Kidney epithelial cell (primary cell): ENCODE measurements at places on chromosomes 6 and 20. TPM values are rescaled to one million over a fixed set of nuclear protein-coding genes. Genes with fewer than 3 reads are reported as not detected.
A peak's percentile ranks its signal among the peaks of the same experiment; 100 is the strongest.

Gene MATN4
- total RNA-seq = not detected in 2 replicates

Gene FOXA2
- total RNA-seq = 0.04 and 0.27 TPM in 2 replicates

GRCh38 chr6:139713424-139713823 lies 339.0 kb upstream of the CITED2 start:
- no peak for DNase-seq

- DNase-seq = no peak
Measured at GRCh38 chr6:131724114-131724513, 13.3 kb upstream of the CTAGE9 start.

- DNase-seq = no peak
Measured at GRCh38 chr6:116385459-116385802, 14.7 kb downstream of the DSE start.

DNA sequence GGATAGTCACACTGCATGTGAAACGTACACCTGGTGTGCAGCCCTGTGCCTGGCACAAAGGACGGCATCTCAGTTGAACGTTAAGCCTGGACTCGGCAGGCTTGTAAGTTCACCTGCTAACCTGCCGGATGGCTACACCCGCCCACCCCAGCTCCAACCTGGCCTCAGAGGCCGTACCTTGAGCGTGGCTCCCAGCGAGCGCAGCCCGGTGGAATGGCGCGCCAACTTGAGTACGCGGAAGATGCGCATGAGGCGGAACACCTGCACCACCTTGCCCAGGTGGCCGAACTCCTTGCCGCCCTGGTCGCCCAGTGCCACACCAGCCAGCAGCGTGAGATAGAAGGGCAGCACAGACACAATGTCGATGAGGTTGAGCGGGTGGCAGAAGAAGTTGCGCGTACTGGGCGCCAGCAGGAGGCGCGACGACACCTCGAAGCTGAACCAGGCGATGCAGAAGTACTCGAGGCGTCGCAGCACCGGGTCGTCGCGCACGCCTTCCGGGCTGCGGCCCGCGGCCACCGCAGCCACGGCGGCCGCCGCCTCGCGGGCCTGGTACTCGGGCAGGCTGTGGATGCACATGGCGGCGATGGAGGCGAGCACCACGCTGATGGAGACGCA lies 3.3 kb downstream of the KCNS1 start:
- no peak for DNase-seq

Gene PTCRA
- total RNA-seq = not detected in 2 replicates

Gene XPO5
- total RNA-seq = 53.3 and 54.8 TPM in 2 replicates

- DNase-seq = no peak
Measured at GRCh38 chr6:4677751-4678065, 98.5 kb upstream of the CDYL start.

GRCh38 chr20:25050501-25051350 lies 7.2 kb downstream of the ACSS1 start:
- no peak for DNase-seq

- no peak for DNase-seq
Measured at GRCh38 chr20:53654932-53655624, 61.4 kb upstream of the ZNF217 start.

Gene LPA
- total RNA-seq = not detected in 2 replicates

- no peak for DNase-seq
Measured at GRCh38 chr6:54874349-54875048, 27.9 kb downstream of the FAM83B start.

DNA sequence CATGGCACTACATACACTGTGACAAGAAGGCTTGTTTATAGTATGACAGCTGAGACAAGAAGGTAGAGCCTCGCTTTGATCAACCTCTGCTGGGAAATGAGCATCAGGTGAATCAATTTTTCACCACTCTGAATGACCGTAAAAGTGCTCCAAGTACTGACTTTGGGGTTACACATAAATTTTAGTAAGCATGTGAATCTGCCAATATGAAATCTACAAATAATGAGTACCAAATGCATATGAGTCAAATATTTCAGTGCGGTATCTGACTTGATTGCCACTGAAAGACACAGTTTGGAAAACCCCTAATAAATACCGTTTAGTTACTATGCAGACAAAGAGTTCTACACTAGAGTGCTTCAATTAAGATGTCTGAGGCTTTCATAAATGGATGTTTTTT lies 77.8 kb downstream of the ATG5 start:
- DNase-seq = no peak

Gene PLA2G7
- 1.1 and 1.7 TPM in 2 replicates for total RNA-seq

DNA sequence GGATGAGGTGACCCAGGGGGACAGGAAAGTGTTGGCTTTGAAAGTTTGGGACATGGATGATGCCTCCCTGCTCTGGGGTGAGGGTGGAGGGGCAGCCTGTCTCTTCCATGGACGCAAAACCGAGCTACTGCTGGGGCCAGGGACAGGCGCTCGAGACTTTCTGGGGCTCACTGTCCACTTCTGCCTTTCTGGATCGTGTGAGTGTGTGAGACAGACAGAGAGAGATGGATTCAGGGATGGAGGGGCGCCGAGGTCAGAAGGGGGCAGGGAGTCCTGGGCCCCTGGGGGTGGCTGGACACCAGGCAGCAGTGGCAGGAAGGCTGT lies 78.0 kb upstream of the GATA5 start:
- no peak for DNase-seq

- no peak for DNase-seq
Measured at GRCh38 chr6:18985996-18986395, 598.8 kb downstream of the RNF144B start.

DNA sequence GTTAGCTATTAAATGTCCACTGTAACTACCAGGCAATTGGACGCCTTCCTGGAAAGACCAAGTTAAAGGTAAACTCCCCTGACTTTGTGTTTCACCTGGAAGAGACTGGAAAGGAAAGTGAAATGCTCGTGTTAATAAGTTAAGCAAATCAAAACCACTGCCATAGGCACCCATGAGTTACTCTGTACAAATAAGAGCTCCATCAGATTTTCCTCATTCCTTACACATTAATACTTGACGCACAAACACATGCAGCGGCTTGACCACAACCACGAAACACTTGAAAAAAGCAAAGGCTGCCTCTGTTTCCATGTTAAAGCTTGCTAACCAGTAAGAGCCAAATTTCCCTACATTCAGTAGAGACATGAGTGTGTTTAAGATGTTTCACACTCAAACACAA lies 19.8 kb downstream of the GCM1 start:
- peak; percentile 48 for DNase-seq

Gene ARHGAP40
- total RNA-seq = 2.8 and 5.6 TPM in 2 replicates

DNA sequence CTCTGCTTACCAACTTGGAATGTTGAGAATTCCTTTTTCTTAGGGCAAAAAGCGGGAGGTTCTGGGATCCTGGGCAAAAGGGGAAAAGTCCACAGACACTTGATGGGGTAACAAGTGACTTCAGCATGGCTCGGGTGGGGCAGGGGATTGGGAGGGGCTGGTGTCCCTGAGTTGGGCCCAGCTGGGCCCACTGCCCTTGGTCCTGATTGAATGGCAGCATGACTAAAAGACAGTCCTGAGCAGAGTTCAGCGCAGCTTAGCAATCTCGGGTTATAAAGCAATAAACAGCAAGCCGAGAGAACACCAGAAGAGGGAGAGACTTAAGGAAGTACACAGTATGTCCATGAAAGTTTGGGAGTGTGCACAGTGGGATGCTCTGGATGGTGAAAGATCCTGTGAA lies 5.6 kb downstream of the PPP2R5D start:
- no peak for DNase-seq

GRCh38 chr20:41174373-41174772 lies 37.0 kb downstream of the PLCG1 start:
- DNase-seq = no peak

DNA sequence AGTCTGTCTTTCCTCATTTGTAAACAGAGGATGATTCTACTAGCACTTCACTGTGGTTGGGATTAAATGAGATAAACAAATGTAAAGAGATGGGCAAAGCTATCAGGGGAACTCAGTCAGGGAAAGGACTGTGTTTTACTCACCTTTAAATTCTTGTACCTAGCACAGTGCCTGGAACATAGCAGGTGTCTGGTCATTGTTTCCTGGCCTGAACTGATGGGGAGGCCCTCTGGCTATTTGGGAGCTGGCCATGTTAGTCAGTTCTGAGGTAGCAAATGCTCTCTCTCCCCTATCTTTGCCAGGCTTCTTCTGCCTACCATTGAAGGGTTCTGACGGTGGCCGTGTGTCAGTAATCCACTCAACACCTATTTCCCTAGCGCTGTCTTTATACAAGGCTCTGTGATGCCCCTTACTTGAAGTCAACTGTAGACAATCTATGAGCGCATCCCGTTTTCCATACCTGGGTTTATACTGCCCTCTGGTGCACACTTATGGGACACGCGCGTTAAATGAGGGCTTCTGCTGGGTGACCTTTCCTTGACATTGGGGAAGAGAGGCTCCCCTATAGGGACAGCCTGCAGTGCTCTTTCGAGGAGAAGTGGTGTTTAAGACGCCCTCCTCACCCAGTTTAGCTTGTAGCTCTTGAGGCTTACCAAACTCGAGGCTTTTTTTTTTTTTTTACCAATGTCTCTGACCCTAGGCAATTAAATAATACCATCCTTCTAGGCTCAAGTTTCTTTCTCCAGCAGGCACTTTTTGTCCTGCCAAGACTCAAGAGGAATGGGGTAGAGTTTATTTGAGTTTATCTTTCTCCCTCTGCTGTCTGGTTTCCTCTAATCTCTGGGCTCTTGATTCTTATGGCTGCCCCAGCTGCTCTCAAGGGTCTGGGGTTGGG lies 4.0 kb upstream of the SPATS1 start:
- no peak for DNase-seq

Gene ULBP2
- total RNA-seq = 3.5 and 6.1 TPM in 2 replicates

DNA sequence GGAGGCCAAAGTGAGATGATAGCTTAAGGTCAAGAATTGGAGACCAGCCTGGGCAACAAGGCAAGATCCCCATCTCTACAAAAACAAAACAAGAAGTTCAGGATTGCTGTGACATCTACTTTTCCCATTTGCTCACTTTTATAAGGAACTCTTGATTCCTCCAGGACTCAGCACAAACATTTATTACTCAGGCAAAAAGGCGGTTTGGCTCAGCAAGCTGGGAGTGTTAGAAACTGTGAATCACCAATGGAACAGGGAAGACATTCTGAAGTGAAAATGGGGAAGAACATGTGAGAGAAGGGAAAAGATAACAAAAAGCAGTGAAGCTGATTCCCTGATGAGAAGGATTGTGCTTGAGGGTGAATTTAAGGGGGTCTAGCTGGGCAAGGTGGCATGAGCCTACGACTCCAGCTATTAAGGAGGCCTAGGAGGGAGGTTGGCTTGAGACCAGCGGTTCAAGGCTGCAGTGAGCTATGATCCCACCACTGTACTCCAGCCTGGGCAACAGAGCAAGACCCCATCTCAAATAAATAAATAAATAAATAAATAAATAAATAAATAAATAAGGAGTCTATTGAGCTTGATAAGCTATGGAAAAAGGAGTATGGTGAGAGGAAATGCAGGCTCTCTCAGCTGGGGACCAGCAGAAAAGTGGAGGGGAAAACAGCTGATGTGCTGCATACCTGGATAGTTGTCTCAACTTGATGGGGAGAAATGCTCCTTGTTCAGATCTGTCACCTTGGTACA lies 65.4 kb upstream of the HDDC2 start:
- DNase-seq = no peak

DNA sequence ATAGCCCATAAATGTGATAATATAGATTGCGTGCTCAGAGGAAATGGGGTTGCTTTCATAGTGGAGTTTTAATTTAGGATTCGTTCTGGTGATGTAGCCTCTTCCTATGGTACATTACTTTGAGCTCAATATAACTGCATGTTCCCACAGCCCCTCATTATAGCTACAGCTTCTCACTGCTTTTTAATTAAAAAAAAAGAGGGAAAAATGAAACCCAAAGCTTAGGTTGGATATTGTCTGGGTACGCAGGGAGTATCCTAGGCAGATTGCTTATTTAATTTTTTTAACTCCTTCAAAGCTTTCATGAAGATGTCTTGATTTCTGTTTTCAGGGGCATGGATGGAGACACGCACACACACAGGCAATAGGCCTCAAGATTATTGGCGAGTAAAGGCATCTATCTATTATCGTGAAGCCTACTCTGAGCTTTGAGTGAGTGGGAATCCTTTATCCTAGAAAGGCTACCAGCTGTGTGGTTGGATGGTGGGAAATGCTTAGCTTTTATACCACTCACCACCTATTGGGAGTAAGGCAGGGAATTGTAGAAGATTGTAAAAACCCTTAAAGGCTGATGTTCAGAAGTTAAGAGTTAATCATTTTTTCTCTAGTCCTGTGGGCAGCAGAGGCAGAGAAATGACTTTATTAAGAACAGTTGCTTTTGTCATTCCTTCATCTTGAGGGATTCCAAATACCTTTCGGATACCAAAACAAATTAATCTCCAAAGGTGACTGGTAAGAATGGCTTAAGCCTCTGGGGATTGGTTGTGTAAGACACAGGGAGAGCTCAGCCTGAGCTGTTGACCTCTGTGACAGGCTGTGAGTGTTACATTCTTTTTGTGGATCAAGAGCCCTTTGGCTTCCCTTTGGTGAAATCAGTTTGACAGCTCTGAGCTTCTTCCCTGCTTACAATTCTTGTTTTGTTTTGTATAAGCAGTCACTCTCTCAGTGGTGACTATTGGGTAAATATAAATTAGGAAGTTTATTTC lies 33.4 kb downstream of the CTNNBL1 start:
- no peak for DNase-seq

Gene HSPA1B
- 68.3 and 79.1 TPM in 2 replicates for total RNA-seq

Gene FLOT1
- 136 and 142 TPM in 2 replicates for total RNA-seq

DNA sequence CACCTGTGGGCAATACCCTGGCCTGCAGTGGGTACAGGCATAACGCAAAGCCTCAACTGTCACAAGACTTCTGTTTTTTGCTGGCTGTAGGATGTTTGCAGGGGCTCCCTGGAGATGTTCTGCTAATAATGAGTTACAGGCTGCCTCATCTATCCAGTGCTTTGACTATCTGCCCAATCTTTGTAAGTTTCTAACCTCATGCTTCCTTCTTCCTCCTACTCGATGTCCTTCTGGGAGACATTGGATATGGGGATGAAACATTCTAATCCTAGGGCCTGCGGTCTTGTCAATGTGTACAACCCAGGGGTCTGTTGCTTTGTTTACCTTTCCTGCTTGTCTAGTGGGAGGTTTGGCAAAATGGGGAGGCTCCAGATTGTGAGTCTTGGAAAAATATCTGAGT lies 136.8 kb upstream of the TCF21 start:
- no peak for DNase-seq

- no peak for DNase-seq
Measured at GRCh38 chr6:139295901-139296300, 4.1 kb upstream of the TXLNB start.

GRCh38 chr6:11251553-11252360 lies 19.3 kb upstream of the NEDD9 start:
- no peak for DNase-seq

Gene COL20A1
- total RNA-seq = not detected in 2 replicates

DNA sequence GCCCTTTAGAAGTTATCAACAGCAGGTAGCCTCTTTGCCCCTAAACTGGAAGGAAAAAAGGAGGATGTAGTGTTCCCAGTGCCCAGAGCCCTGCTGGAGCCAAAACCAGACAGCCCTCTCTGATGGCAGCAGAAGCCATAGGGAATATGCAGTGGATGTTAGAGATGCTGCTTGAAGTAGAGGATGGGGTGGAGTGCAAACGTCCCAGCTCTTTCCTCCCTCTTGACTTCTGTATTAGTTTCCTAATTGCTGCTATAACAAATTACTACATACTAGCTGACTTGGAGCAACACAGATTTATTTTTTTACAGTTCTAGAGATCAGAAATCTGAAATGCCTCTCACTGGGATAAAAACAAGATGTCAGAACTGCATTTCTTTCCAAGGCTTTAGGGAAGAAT lies 12.5 kb upstream of the CD2AP start:
- no peak for DNase-seq
